ENCODE measurements at places on chromosomes 1 and 21.

GRCh38 chr1:173117108-173117633, 66.4 kb upstream of the TNFSF18 start:
- no peak for DNase-seq

GRCh38 chr1:181413836-181414235, 69.5 kb upstream of the CACNA1E start:
- DNase-seq, result no peak

GRCh38 chr1:14983277-14983676, 170.3 kb upstream of the TMEM51 start:
- no peak for DNase-seq

DNA sequence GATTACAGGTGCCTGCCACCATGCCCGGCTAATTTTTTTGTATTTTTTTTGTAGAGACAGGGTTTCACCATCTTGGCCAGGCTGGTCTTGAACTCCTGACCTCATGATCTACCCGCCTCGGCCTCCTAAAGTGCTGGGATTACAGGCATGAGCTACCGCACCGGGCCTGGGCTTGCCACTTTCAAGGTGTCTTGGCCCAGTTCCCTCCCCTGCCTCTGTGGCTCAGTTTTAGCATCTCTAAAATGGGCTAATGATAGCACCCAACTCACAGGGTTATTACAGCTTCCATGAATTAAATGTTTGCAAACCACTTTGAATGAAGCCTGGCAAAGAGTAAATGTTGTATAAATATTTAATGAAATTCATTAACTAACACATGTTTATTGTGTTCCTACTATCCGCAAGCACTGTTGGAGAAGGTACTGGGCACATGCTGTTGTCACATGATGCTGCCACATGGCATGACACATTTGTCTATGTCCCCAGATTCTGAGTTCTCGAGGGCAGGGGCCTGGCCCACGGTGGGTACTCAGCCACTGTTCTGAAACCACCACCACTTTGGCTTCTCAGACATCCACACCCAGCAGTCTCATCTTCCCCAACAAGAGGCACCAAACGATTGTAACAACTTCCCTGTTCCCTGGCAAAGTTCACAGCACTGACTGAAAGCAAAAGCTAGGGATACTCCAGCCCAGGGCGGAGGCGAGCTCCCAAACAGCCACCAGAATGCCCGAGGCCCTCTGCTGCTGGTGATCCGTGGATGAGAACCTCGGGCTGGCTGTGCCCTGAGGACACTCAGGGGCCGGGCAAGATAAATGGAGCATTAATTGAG, 9.7 kb downstream of the IFFO2 start:
- no peak for DNase-seq

GRCh38 chr21:45788198-45788597, 144.7 kb downstream of the PCBP3 start:
- no peak for DNase-seq

DNA sequence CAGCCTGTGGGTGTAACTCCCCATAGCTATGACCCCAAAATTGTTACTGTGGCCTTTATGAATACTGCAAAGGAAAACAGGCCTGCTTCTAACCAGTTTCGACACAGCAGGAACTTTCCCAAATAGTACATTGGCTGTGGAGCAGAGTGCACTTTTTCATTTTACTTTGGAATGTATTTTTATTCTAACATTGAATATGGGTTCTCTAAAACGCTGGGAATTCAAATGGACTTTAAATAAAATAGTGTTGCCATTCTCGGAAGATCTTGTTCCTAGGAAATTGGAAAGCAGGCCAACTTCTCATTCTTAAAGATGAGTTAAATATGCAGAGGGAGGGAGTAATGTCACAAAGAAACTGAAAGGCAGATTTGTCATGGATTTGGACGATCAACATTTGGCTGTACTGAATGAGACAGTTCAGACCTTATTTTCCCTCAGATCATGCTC, 39.6 kb upstream of the ARHGAP29 start:
- DNase-seq, result no peak

GRCh38 chr1:60973668-60974067, 108.7 kb upstream of the NFIA start:
- DNase-seq, result no peak

DNA sequence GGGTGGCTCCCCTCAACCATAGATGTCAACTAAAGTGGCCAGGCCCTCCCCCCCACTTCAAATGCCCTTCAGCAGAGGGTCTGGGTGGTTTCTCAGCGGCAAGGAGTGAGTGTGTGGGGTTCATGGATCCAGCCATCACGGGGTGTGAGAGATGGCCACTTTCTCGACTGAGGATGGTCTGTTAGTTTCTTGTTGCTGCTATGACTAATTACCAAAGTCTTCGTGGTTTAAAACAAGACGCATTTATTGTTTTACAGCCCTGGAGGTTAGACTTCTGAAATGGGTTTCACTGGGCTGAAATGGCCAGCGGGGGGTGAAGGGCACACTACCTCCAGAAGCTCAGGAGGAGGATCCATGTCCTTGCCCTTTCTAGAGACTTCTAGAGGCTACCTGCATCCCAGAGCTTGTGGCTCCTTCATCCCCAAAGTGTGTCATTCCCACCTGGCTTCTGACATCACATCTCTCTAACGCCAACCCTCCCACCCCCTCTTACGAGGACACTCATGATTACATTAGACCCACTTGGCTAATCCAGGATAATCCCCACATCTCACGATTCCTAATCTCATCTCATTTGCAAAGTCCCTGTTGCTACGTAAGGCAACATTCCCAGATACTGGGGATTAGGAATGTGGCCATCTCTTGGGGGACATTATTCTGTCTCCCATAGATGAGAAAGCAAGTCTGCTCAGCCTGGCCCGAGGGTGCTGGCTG, 53.0 kb downstream of the EPHB2 start:
- DNase-seq, result no peak

DNA sequence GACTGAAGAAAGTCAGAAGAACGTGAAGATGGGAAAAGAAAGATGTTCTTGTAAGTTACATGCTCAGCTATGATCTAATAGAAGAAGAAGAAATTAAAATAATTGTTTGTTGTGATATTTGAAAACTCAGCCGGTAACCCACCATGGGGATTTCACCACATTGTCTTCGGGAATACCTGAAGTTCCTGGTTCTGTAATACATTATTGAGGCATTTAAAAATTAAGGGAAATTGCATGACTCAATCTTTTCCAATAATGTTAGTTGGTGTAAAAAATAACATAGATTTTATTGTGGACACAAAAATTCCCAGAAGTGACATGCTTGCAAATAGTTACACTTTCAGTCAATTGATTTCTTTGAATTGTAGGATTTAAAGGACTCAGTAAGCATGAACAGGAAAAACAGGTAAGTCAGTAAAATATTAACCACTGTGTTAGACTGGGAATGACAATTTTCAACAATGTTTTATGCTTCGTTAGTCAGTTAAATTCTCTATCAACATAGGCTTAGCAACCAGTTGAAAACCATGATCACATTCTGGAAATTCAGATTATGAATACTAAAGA, 745.1 kb downstream of the LTN1 start:
- DNase-seq, result no peak

- no peak for DNase-seq
These were observed 100.9 kb upstream of the DPT start for GRCh38 chr1:168829876-168830275.

Measured in effector memory CD8-positive, alpha-beta T cell (primary cell).